ENCODE measurements at places on chromosomes 7 and 10. TPM values are rescaled to one million over a fixed set of nuclear protein-coding genes. Genes with fewer than 3 reads are reported as not detected.

- DNase-seq: no peak
These were observed 41.3 kb downstream of the YKT6 start for GRCh38 chr7:44242091-44242490.

GRCh38 chr7:82247814-82248433, 195.7 kb downstream of the CACNA2D1 start:
- no peak for DNase-seq

GRCh38 chr10:42979721-42980467, 97.0 kb upstream of the RET start:
- no peak for DNase-seq

The MOGAT3 gene
- total RNA-seq: not detected

All from lower leg skin (tissue), 4 donors.